Non-pigmented ciliary epithelial cell (primary cell): ENCODE measurements at places on chromosomes 6 and 20.

- DNase-seq: no peak
These were observed 222.1 kb upstream of the DEFB112 start for GRCh38 chr6:50271817-50272216.

GRCh38 chr6:166803471-166803870 is 152.9 kb downstream of the RNASET2 start:
- DNase-seq: no peak

DNA sequence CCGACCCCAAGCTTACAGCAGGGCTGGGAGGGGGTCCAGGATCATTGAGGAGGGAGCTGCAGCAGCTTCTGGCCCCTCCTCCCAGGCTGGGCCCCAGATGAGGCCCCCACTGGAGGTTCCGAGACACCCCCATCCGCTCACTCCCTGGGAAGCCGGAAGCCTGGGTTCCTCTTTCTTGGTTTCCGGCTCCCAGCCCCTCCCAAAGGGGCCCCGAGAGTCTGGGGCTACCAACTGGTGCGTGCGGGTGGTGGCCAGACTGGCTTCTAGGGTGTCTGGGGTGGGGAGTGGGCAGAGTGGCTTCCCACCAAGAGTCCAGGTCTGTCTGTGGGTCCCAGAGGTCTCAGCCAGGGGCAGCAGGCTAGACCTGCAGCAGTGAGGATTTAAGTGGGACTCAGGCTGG is 2.2 kb downstream of the RGS19 start:
- no peak for DNase-seq

DNA sequence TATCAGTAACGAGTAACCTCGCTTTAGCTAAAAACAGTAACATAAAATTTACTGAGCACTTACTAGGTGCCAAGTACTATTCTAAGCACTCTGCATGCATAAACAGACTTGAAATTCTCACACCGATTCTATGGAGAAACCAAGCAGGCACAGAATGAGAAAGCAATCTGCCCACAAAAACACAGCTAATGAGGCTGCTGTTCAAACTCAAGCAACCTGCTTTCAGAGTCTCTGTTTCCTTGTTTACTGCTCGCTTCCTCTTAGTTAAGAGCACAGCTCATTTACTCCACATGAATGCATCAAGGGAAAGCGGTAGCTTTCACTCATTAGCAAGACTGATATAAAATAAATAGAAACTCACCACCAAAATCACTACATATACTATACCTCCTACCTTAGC is 37.4 kb downstream of the PRKN start:
- no peak for DNase-seq

- DNase-seq: no peak
These were observed 32.4 kb upstream of the HINT3 start for GRCh38 chr6:125924169-125924568.

GRCh38 chr6:156840606-156841005 is 63.4 kb downstream of the ARID1B start:
- DNase-seq: no peak

- DNase-seq: peak; percentile 17
These were observed 3.0 kb downstream of the FLRT3 start for GRCh38 chr20:14334306-14334930.

DNA sequence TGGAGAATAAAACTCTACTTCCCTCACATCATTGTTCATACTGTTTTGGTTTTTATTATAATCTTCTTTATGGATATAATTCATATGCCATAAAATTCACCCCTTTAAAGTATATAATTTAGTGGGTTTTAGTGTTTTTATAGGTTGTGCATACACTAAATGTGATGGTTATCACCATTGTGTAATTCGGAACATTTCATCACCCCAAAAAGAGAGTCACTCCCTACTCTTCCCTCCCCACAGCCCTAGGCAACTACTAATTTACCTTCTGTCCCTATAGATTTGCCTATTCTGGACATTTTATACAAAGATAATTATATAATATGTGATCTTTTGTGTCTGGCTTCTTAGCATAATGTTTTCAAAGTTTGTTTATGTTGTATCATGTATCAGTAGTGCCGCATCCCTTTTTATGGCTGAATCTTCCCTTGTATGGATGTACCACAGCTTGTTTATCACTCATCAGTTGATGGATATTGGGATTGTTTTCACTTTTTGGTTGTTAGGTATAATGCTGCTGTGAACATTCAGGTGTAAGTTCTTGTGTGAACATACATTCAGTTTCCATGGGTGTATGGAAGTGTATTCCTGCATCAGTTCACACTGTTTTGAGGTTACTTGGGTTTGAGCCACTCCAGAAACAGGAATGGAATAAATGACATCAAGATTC is 4.2 kb downstream of the TM9SF4 start:
- DNase-seq: no peak

- no peak for DNase-seq
These were observed 50.9 kb upstream of the DACT2 start for GRCh38 chr6:168370310-168370991.

DNA sequence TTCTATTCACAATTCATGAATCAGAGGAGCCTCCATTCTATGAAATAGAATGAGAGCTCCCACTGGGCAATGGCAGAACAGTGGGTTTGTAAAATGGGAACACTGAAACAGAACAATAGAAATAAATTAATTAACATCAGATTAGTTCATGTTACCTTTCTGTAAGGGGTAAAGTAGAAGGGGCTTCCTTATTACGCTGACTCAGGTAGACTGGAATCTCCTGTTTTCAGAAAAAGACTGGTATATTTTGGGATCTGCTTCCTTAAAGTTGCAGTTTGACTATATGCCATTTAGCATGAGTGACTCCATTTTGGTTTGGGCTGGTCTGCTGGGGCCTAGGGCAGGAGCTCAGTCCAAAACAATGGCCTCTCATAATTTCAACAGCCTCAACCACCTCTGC is 52.8 kb upstream of the ZFAND3 start:
- no peak for DNase-seq

GRCh38 chr20:4192378-4193068 is 177.2 kb upstream of the RNF24 start:
- DNase-seq: no peak

GRCh38 chr6:20319520-20320357 is 81.9 kb upstream of the E2F3 start:
- no peak for DNase-seq
